ENCODE measurements at places on chromosomes 1 and 21. TPM values are rescaled to one million over a fixed set of nuclear protein-coding genes. Genes with fewer than 3 reads are reported as not detected.

The NPR1 gene
- total RNA-seq = 0.36 TPM

The CNIH3 gene
- total RNA-seq = 3.7 TPM

The TTC22 gene
- total RNA-seq = 0.10 TPM

The CLIC6 gene
- total RNA-seq = 0.05 TPM

The OSCP1 gene
- total RNA-seq = 5.5 TPM

DNA sequence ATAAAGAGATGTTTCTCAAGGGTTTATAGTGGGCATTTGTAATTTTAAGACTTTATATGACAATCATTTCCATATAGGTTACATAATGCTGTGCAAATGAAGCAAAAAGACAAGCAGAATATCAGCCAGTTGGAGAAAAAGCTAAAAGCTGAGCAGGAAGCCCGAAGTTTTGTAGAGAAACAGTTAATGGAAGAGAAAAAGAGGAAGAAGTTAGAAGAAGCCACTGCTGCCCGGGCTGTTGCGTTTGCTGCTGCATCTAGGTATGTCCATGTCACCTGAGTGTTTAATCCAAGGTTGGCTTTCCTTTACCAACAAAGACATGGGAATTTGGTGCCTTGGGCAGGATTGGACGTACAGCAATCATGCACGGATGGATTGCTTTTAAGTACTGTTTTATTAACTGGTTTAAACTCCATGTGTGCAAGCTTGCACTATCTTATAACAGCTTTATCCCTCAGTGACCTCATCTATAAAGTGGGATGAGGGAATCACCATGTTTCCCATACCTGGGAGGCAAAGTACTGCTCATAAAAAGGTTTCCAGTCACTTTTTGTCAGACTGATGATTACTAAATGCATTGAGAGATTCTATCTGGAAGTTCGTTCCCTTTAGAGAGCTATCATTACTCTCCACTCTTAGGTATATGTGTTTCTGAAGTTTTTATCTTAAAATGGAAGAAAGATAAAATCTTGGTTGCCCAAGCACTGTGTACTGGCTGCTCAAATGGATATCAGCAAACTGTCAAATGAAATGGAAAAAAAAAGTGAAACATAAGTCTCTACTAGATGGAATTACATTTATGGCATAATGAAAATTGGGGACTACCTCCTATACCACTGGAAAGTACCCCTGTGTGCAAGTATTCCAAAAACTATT, 55.1 kb downstream of the MACO1 start:
- no peak for DNase-seq
- H3K36me3 ChIP-seq = peaks cover 3% of the 10 kb centered on the region
- H3K4me3 ChIP-seq = no peak overlapping the region
- H3K4me1 ChIP-seq = no peaks in the 10 kb centered on the region

- no peak overlapping the region for H3K4me3 ChIP-seq
- H3K27ac ChIP-seq = no peak overlapping the region
- H3K4me1 ChIP-seq = peaks cover 24% of the 10 kb centered on the region
- no peak for DNase-seq
- no peaks in the 10 kb centered on the region for H3K27me3 ChIP-seq
Observed at GRCh38 chr1:154403261-154403943, 1.7 kb upstream of the IL6R start.

DNA sequence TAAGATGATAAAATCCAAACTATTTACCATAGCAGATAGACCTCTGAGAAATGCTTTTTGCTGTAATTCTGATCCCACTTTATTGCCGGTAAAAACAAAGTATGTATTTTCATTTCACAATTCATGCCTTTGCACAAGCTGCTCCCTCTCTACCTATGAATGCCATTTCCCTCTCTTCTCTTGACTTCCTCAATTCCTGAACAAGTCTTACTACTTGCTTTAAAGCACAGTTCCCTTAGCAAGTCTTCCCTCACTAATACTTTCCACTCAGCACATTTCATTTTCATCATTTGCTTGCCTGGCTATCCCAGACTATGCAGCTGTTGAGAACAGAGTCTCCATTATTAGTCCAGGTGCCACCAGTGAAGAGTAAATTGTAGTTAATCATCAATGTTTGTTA, 13.8 kb downstream of the GPATCH2 start:
- H3K36me3 ChIP-seq = peaks cover 14% of the 10 kb centered on the region
- no peak for DNase-seq
- no peak overlapping the region for H3K4me3 ChIP-seq
- H3K4me1 ChIP-seq = no peaks in the 10 kb centered on the region
- H3K27ac ChIP-seq = no peak overlapping the region

GRCh38 chr21:15000081-15000480, 64.7 kb downstream of the NRIP1 start:
- H3K36me3 ChIP-seq = no peaks in the 10 kb centered on the region
- H3K27ac ChIP-seq = no peak overlapping the region
- no peak overlapping the region for H3K4me3 ChIP-seq

- no peak for DNase-seq
- H3K27ac ChIP-seq = no peak overlapping the region
Observed at GRCh38 chr1:94707321-94708298, 112.5 kb upstream of the SLC44A3 start.

- H3K27me3 ChIP-seq = no peaks in the 10 kb centered on the region
- DNase-seq = no peak
- H3K36me3 ChIP-seq = peaks cover 9% of the 10 kb centered on the region
- H3K27ac ChIP-seq = peak within 1 kb of the TSS; percentile 40
Observed at GRCh38 chr1:37556712-37557196, at the start of gene DNALI1. Gene DNALI1, plus strand, starts transcription at chr1:37556940. Its CDS starts 55 bp downstream, at chr1:37556995.

DNA sequence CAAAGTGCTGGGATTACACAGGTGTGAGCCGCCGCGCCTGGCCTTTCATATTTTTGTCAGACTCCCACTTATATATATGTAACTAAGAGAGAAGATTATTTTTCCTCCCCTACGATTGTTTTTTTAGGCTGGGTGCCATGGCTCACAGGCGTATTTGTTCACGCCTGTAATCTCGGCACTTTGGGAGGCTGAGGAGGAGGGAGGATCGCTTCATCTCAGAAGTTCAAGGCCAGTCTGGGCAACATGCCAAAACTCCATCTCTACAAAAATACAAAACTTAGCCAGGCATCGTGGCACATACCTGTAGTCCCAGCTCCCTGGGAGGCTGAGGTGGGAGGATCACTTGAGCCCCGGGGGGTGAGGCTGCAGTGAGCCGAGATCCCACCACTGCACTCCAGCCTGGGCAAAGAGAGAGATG, 23.9 kb upstream of the ITLN2 start:
- no peak for DNase-seq
- H3K4me3 ChIP-seq = no peak overlapping the region
- H3K36me3 ChIP-seq = no peaks in the 10 kb centered on the region
- no peaks in the 10 kb centered on the region for H3K27me3 ChIP-seq
- H3K4me1 ChIP-seq = no peaks in the 10 kb centered on the region

DNA sequence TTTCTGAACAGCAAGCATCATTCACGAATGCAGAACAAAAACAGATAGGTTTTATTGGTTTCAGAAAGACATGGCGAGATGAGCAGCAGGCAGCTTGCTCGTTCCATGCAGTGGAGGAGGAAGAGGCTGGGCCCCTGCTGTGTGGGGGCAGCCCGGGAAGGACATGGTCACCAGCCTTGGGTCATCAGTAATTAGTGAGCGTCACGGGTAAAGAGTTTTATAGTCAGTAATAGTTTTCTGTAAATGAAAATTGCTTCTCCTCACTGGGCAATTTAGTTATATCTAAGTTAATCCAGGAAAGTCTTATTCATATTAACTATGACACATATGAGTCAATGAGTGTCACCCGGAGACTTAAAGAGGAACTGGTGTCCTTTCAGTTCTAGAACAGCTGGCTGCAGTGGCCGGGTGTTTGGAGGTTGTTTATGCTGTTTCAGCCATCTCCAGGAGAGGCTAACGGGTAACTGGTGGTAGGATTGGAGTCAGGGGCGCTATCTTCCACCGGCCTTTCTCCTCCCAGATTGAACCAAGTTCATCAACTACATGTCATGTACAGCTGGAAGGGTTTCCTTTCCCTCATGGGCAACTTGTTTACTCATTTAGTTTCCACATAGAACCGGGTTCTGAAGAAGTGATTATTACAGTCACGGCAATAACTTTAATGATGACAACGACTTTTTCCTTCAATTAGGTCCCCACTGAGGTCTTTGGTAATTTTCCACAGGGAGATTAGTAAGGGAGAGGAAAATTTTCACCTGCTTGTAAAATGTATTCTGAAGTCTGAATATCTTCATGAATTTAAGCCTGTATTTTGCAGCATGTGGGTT, 34.6 kb upstream of the SLC45A1 start:
- H3K27ac ChIP-seq = peak overlapping the region; percentile 79
- H3K36me3 ChIP-seq = no peaks in the 10 kb centered on the region
- peaks cover 27% of the 10 kb centered on the region for H3K4me1 ChIP-seq
- no peak overlapping the region for H3K4me3 ChIP-seq
- DNase-seq = no peak

DNA sequence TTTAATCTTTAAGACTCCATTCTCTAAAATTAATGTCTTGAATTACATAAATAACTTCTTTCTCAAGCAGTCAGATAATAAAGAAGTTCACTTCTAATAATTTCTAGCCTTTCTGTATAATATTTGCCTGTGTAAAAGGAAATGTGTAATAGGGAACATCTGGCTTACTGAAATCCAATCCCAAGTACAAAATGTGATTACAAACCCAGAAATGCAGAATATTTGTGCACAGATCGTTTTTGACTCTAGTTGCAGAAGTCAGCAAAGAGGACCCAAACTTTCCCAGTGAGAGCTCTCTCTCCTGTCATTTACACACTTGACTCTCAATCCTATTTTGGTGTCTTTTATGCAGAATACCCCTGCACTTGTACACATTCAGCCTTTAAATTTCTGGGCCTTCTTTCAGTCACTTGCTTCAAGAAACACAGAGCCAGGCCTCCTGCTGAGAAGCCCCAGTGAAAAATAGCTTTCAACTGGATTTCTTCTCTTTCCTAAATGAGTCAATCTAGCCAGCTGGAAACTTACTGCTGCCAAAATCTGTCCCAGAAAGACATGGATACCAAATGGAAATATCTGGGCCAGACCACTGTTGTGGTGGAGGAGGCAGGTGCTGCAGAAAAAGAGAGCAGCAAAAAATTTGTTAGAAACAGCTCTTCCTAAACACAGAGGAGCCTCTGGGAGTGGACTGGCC, 68.5 kb upstream of the ADAM30 start:
- no peak overlapping the region for H3K4me3 ChIP-seq
- peaks cover 45% of the 10 kb centered on the region for H3K36me3 ChIP-seq
- no peaks in the 10 kb centered on the region for H3K27me3 ChIP-seq
- no peak for DNase-seq
- no peak overlapping the region for H3K27ac ChIP-seq

DNA sequence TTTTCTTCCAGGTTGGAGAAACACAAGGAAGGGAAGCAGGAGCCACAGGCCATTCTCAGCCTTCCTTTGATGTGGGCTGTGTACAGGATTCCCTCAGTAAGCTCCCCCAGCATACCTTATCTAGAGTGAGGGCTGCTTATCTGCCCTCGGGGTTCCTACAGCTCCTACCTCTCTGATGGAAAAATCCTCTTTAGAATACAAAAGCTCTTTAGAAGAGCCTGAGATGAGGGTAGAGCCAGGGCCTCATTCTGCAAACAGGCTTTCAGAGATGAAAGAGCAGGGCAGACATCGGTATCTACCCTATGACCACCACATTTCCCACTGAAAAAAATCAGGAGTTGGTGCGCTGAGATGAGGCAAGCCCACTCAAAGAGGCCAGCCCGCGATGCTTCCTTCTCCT, 85.1 kb downstream of the PLPP3 start:
- DNase-seq = no peak
- no peaks in the 10 kb centered on the region for H3K36me3 ChIP-seq
- H3K4me1 ChIP-seq = no peaks in the 10 kb centered on the region
- H3K27ac ChIP-seq = no peak overlapping the region

GRCh38 chr21:26142363-26142762, 28.2 kb downstream of the APP start:
- peaks cover 41% of the 10 kb centered on the region for H3K4me1 ChIP-seq
- no peak overlapping the region for H3K27ac ChIP-seq
- no peaks in the 10 kb centered on the region for H3K27me3 ChIP-seq
- H3K36me3 ChIP-seq = peaks cover 2% of the 10 kb centered on the region
- H3K4me3 ChIP-seq = no peak overlapping the region
- DNase-seq = no peak
